ENCODE measurements at places on chromosomes 13 and 19.

GRCh38 chr13:110057052-110057451, 249.9 kb downstream of the COL4A1 start:
- DNase-seq, result no peak

- no peak for DNase-seq
Measured at GRCh38 chr19:19348266-19348665, 27.6 kb downstream of the MAU2 start.

DNA sequence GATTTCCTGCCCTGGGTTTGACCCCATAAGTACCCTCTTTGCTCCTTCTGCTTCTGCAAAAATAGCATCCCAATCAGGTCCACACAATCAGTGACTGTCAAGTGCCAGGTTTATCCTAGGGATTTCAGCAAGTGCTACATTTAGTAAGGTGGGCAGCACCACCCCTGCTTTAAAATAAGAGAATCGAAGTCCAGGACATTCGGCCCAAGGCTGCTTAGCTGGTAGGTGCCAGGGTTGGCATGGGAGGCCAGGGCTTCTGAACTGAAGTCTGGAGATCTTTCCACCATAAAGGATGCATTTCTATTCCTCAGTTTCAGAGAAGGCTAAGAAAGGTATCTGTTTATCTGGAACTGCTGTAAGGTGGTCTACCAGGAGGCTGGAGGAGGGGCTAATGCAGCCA, 408.3 kb downstream of the ZNF536 start:
- DNase-seq, result no peak

- DNase-seq, result no peak
Measured at GRCh38 chr19:38559428-38560401, 58.0 kb downstream of the MAP4K1 start.

GRCh38 chr13:37919329-37919880, 49.8 kb upstream of the TRPC4 start:
- DNase-seq, result no peak

DNA sequence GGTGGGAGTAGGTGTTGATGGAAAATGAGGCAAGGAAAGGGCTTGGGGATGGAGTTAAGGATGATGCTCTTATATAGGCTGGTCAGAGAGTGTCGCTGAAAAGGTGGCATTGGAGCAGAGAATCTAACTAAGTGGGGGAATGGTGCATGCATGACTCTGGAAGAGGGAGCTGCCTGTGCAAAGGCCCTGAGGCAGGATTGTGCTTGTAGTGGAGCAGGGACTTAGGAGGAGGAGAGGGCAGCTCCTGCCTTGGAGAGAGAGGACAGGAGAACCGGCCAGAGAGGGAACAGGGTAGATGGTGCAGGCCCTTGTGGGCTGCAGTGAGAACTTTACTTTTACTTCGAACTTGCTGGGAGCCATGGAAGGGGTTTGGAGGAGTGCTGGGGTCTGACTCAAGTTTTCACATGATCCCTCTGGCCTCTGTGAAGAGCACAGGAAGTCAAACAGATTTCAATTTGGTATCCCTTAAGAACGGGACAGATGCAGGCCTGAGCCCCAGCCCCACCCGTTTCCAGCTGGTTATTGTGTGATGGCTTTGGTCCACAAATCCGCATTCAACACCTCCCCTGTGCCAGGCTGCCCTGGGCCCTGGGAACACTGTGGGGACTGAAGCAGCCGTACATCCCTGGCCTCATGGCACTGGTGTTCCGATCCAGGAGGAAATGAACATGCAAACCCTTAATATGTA, 7.0 kb downstream of the AP2A1 start:
- no peak for DNase-seq

DNA sequence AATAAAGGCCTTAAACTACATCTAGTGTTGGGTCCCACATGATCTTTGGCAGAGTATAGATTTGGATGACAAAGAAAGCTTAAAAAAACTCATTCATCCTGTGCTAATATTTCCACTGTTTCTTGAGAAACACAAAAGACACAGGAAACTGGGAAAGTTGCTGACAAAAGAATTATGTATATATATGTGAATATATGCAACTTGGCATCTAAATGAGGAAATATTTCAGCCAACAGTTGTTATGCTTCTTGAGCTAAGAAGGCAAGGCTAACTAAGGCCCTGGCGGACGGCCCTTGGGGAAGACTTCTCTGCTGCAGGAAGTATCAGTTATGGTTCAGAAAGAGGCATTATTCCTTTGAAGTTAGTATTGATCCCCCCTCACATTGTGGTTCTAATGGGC, 491.8 kb downstream of the DIAPH3 start:
- peak; percentile 21 for DNase-seq

DNA sequence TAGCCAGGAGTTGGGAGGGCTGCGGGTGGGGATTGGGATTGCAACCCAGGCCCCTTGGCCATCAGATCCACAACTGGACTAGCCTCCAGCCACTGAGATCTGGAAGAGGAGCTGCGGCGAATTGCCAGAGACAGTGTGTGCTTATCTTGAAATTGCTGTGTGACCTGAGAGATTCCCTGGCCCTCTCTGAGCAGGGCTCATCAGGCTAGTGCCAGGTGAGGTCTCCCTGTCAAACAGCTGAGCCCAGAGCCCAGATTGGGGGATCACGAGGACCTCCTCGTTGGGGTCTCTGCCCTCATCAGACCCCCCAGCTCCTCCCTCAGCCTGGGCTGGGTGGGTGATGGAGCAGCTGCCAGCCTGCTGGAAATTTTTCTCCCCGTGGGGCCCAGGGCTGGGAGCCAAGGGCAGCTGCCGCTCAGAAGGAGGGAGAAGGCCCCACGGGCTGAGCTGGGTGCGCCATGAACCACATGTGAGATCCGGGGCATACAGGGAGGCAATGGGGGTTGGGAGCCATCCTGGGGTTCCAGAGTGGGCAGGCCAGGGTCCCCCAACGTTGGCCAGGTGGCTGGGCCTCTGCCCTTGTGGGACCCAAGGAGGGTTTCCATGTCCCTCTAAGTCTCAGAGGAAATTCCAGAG, 7.2 kb downstream of the FUT5 start:
- no peak for DNase-seq

DNA sequence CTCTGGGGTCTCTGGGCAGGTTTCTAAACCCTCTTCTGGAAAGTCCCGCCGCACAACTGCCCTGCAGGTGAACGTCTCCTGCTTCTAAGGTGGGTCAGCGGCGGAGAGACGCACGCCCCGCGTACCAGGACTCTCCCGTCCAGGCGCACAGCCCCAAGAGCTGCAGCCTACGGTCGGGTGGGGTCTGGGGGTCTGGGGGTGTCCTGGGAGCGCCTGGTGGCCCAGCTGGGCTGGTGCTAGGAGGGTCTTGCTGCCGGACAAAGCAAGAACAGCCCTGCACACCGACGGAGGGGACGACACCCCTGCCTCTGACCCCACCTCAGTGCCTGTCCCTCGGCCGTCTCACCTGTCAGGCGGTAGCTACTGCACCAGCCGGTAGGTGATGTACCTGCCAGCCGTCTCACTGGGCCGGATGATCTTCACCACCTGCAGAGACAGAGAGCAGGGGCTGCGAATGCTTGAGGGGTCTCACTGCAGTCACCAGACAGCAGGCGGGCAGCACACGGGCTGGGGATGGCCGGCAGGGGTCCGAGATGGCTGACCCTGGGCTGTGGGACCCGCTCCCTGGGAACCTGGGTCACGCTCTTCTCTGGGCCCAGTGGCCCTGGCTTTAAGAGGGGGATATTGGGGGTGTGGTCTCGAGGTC, 5.9 kb downstream of the POLR2E start:
- DNase-seq, result no peak

- DNase-seq, result peak; percentile 18
Measured at GRCh38 chr19:30799865-30800755, 427.9 kb downstream of the ZNF536 start.

- DNase-seq, result no peak
Measured at GRCh38 chr13:33213797-33214196, 71.8 kb downstream of the STARD13 start.

GRCh38 chr19:2391118-2391725, 31.2 kb downstream of the TMPRSS9 start:
- peak; percentile 73 for DNase-seq

- DNase-seq, result no peak
Measured at GRCh38 chr13:99469041-99469440, 32.2 kb upstream of the TM9SF2 start.
